ENCODE measurements at places on chromosomes 7 and 10.

DNA sequence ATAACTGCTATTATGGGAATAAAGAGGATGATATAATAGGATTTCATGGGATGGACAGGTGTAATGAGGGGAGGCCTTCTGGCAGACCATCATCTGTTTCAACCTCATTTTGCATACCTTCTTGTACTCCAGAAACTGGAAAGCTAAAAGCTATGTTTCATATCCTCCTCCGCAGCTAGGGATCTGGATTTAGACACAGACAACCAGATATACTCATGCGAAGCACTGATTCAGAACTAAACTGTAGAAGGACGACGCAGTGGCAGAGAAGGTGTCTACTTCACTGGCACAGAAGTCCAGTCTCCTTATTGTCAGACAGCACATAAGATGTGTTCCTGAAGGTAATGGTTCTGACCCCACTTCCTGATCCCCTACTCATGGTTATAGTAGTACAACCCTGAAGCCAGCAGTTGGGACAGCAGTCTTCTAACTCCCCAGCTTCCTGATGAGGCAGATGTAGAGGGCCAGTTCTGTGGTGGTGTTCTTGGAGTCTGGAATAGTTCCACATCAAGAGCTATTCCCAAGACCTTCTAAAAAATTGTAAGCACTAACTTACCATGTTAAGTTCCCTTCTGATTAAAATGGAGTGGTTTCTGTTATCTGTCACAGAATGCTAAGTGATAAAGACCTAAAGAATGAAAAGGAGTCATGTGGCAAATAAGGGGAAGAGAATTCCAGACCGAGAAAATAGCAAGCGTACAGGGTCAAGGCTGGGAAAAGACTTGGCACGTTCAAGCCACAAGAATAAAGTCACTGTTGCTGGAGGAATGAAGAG lies 550.3 kb downstream of the GRM8 start:
- DNase-seq = no peak

DNA sequence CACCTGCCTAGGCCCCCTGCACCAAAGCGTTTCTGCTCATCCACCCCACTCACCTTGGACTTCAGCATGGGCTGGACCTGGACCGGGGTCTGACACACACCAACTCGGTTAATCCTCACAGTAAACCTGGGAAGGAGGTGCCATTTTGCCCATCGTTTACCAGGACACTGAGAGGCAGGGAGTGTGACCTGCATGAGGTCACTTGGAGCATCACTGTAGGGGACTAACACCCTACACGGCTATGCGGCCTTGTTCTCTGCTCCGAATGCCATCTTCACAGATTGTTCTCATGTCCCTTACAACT lies 33.0 kb downstream of the ANKRD16 start:
- DNase-seq = no peak

DNA sequence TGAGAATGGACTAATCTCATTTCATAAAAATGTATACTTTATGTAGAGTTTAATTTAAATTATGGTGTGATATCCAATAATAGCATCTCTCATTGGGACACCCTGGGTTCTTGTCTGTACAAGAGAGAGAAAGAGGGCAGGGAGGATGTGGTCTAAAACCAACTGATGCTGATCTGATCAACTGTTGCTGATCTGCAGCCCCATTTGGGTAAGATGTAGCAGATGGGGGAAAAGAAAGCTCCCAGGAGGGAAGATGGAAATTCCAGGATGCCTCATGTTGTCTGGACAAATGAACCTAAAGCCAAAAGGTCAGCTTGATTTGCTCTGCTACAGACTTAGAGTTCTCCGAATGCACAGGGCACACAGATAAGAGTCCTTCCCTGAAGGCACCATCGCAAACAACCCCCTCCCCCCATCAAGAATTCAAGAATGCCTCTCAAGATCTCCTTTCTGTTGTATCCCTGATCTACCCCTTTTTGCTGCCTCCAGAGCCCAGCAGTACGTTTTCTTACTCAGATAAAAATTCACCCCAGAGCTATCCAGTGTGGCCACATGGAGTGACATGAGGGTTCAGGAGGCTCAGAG lies 171.4 kb upstream of the INHBA start:
- no peak for DNase-seq

DNA sequence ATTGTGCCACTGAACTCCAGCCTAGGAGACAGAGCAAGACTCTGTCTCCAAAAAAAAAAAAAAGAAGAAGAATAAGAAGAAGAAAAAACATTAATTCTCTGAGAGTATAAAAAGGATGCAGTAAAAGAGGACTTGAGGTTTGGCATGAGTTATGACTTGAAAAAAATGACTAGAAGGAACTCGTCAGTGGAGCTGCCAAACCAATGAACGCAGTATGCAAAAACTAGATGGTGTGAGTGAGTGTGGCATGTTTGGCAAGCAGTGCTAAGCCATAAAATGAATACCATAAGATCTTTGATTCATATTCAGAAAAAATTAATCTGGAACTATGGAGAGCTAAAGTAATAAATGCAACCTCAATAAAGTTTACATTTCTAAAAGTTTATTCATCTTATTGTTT lies 68.6 kb upstream of the MEOX2 start:
- DNase-seq = no peak

DNA sequence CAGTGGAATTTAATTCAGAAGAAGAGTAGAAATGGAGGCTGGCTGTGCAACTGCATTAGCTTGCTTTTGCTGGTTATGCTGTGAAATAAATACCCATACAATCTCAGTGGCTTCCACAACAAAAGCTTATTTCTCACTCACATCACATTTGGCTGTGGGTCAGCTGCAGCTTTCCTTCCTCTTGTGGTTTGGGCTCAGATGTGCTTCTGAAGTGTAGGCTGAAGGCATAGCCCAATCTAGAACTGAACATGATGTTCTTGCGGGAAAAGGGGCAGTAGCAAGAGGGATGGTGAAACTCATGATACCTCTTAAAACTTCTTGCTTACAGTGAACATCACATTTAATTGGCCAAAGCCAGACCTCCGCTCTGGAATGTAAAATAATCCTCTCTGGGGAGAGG lies 119.9 kb downstream of the HECW1 start:
- no peak for DNase-seq

DNA sequence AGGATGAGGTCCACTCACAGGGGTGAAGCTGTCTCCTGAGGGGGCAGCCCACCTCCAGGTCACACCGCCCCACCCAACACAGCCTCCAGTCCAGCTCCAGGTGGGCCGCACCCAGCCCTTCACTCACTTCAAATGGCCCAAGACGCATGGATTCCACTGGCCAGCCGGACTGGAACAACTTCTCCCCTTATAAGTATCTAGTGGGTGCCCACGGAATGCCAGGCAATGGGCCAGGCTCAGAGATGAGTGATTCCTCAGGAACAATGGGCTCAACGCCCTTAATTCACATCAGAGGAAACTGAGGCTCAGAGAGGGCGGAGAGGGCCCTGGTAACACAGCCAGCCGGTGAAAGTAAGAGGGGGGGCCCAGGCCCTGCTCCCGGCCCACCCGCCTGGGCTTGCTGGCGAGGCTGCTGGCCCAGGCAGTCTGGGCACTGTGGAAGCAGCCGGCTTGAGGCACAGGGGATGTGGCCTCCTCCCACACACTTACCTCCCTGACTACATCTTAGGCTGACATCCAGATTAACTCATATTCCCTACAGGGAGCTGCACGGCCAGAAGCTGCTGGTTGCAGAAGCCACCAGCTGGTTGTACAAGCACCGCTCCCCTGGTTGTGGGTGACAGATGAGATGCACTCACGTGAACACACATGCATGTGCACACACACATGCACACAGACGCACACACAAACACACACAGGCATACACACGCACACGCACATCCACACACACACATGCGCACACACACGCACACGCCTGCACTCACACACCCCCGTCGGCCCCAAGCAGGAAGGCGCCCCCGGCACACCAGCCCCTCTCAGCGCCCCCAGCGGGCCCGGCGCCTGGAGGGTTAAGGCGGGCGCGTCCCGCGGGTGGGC lies 1.0 kb upstream of the FAM20C start:
- no peak for DNase-seq

DNA sequence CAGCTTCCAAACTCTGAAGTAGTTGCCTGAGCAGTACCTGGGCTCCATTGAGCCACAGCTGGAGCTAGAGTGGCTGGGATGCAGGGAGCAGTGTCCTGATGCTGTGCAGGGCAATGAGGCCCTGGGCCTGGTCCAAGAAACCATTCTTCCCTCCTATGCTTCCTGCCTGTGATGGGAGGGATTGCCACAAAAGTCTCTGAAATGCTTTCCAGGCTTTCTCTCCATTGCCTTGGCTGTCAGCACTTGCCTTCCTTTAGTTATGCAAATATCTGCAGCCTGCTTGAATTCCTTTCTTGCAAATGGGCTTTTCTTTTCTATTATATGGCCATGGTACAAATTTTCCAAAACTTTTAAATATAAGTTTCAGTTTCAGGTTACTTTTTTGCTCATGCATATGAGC lies 972.2 kb upstream of the MBL2 start:
- DNase-seq = no peak

DNA sequence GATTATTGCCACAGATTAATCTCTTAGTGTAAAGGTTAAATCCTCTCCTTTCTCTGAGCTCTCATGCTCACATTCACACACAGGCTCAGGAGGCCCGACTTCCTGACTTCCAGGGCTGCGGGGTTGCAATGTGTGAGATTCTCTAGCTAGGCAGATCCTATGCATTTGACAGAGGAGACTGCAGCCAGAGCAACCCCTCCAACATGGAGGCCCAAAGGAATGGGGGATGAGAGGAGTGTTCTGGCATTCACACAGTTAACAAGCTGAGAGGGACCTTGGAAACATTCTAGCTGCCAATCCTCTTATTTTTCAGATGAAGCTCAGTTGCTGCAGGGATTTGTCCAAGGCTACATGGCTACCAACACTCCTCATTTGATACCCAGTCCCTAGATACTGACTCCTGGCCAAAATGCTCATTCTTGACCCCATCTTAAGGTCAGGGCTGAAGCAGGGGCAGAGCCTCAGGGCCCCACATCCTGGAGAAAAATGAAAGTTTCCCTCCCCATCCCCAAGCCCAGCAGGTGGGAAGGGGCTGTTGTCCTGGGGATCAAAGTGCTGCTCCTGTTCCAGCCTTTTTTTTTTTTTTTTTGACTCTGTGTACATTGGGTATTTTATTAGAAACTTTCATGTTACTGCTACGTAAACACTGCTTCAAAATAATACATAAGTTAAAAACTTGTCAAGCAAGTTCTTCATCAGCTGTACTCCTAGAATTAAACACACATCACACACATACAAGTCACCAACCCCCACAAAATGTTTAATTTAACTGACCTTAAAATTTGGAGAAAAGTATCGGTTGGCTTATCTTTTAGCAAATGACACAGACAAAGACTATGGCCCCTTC lies 325.6 kb downstream of the PLXNA4 start:
- no peak for DNase-seq

GRCh38 chr7:105890290-105890997 lies 14.0 kb upstream of the ATXN7L1 start:
- DNase-seq = no peak

DNA sequence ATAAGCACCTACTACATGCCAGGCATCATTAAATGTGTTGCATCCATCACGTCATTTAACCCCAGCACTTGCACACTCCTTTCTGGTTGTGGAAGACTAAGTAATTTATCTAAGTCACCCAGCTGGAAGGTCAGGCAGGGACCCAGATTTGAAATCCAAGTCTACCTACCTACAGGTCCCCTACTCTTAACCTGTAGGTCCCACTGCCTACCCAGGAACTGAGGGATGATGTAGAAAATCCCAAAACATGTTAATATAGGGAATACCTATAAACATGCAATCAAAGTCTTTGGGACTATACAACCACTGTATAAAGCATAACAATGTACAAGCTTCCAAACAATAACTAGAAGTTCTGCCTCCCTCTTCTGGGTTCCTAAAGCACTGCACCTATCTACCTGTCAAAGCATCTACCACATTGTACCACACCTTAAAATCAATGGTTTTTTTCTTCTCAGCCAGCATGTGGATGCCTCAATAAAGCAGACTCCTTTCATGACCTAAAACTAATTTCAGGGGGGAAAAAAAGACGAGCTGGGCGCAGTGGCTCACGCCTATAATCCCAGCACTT lies 5.6 kb downstream of the IL6 start:
- no peak for DNase-seq

DNA sequence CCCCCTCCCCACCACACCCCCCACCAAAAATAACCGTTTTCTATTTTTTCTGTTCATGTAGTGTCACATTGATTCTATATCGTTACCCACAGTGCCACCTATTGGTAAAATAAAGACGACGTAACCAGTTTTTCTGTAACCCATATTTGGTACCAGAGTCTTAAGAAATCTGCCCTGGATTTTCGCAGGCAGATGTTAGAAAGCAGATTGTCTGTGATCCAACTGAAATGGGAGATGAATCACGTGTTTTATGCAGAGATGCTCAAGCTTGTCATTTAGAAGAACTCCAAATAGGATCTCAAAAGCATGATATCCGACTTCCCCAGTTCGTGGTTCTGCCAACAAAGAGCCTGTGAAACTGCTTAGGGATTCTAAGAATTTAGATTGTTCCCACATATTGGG lies 261.1 kb upstream of the CSTF2T start:
- no peak for DNase-seq

DNA sequence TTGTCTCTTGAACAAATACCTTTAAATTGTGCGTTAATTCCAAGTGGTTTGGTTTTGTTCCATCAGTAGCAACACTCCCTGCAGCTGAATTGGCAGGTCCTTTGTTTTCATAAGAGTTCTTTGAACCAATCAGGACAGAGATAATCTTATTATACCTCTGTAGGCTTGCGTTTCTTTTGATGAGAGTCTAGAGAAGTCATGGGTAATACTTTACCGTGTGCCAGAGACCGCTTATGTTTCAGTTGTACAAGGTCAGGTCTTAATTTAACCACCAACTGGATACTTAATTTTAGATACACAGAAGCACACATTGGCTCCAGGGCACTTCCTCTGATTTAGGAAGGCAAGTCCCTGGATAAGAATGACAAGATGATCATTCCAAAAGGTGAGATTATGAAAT lies at the start of gene ASB15:
TSS of gene ASB15 (plus strand) at position 292 of the 400 bp plus-strand sequence. CDS start 12,682 bp downstream, outside the sequence.
- DNase-seq = no peak

DNA sequence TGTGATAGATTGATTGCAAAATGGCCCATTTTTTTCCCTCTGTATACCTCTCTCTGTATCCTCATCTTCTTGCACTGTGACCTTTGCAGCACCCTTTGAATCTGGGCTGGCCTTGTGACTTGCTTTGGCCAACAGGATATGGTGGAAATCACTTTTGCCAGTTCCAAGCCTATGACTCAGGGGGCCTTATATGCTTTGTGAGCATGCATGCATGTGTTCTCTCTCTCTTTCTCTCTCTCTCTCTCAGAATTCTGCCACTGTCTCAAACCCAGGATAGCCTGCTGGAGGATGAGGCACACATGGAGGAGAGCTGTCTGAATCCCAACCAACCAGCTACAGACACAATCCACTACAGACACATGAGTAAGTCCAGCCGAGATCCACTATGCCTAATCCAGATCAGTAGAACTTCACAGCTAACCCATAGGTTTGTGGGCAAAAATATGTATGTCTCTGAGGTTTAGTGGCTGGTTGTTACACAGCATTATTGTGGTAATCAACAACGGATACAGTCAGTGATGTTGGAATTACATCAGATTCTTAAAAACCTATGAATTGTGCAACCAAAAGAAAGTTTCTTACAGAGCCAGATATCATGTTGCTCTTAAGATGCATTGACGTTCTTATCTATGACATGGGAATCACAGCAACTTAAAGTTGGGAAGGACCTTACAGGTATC lies 41.8 kb upstream of the ABCB4 start:
- DNase-seq = no peak

- DNase-seq = no peak
These were observed 107.6 kb downstream of the ADCY1 start for GRCh38 chr7:45681596-45682357.

GRCh38 chr7:1368682-1369571 lies 90.3 kb downstream of the MICALL2 start:
- DNase-seq = peak; percentile 20

GRCh38 chr7:124196519-124196918 lies 163.7 kb upstream of the TMEM229A start:
- DNase-seq = no peak
